Muscle of arm (tissue), 14 donors: ENCODE measurements at places on chromosomes 1 and 21.

- DNase-seq: no peak
Observed at GRCh38 chr1:204572923-204573922, 57.0 kb downstream of the MDM4 start.

DNA sequence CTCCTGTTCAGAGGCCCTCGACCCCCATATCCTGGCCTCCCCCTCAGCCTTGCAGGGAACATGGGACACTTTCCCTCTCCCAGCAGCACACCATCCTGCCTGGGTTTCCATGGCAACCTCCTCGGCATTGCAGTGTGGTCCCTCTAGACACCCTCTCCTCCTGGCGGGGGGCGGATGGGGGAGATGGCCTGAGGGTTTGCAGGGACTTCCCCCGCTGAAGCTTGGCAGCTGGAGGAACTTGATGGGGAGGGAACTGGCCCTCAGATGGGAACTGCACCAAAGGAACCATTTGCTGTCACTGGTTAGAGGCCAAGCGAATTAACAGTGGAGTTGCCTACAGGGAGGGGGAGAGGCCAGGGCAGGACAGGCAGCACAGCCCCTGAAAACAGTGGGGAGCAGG, 28.7 kb downstream of the RIMS3 start:
- no peak for DNase-seq

GRCh38 chr1:46691997-46692790, 20.5 kb downstream of the TEX38 start:
- DNase-seq: no peak

GRCh38 chr1:115029526-115029925, at the start of gene TSHB:
Gene TSHB (plus strand): TSS chr1:115029826. CDS start chr1:115033363, 3,537 bp downstream.
- DNase-seq: no peak

DNA sequence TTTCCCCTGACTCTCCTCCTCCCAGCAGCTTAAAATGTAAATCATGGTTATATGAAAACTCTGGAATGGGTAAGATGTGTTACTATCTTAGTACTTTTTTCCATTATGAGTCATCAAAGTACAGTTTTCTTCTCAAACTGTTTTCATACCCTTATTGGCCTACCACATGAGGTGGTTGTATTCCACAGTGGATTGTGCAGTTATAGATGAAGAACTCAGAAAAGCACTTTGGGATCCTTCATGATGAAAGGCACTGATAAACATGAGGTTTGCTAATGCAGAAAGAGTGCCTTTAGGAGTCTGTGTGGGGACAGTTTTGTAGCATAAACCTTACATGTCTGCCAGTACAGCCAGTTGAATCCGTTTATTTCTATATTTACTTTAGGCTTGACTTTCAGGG, 32.0 kb upstream of the MYOCOS start:
- DNase-seq: no peak
